HCEC 1CT (cell line): ENCODE measurements at places on chromosomes 2 and 18.

- no peak for DNase-seq
Measured at GRCh38 chr18:76401498-76401897, 93.5 kb downstream of the ZNF516 start.

DNA sequence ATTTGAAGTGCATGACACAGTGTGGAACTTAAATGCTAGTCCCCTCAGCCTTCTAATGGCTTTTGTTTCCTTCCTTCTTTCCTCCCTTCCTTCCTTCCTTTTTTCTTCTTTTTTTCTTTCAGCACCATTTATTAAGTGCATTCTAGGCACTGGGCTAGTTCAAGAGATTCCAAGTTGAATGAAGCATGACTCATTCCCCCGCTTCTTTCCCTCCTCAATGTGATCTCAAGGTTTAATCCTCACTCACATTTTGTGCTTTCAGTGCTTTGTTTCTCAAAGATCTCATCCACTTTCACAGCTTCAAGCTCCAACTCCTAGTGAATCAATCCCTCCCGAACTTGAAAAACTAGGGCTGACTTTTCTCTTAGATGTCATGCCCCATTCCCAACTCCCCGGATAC, 90.1 kb downstream of the LBH start:
- peak; percentile 12 for DNase-seq

DNA sequence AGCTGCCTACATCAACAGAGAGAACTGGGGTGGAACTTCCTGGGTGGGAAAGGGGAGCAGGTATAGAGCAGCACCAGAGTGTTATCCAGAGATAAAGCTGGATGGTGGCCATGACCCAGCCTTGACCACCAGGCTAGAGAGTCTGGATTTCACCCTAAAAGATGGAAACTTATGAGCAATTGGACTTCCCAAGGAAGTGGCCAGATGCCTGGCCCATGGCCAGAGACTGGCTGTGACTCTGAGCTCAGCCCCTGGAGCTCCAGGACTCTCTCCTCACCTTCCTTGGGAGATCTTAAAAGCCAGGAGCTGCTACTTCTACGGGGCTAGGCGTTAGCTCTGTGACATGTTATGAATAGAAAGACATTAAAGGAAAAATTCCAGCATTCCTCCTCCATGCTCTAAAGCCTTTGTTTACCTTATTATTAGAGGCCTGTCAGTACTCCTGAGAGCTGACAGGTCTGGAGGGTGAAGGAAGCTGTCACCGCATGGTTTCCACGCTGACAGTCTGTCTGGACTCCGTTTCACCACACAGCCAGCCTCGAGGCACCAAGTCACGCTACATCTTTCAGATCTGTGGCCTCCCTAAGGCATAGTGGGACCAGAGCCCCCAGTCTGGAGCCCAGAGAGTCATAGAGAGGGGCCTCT, 260.0 kb upstream of the SIX2 start:
- DNase-seq: no peak

GRCh38 chr2:176833671-176834070, 378.9 kb upstream of the HNRNPA3 start:
- no peak for DNase-seq

GRCh38 chr2:50401772-50402653, 629.9 kb downstream of the NRXN1 start:
- DNase-seq: peak; percentile 1

DNA sequence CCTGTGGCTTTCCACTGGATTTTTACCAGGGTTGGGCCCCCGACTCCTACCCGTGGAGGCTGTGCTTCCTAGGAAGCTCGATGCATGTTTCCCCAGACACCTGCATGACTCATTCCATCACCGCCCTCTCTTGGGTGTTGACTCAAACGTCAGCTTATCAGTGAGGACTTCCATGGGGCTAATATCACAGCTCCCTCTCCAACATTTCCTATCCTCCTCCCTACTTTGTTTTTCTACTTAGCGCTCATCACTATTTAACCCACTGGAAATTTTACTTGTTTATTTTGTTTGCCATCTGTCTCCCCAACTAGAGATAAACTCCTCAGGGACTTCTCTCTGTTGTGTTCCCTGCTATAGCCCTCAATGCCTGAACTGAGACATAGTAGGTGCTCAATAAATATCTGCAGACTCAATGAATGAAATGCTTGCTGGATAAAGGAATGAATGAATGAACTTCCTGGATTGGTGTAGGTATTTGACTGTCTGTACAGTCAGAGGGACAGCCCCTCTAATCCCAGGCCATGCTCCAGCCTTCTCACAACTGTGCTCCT, 89.7 kb upstream of the MSH2 start:
- DNase-seq: no peak

DNA sequence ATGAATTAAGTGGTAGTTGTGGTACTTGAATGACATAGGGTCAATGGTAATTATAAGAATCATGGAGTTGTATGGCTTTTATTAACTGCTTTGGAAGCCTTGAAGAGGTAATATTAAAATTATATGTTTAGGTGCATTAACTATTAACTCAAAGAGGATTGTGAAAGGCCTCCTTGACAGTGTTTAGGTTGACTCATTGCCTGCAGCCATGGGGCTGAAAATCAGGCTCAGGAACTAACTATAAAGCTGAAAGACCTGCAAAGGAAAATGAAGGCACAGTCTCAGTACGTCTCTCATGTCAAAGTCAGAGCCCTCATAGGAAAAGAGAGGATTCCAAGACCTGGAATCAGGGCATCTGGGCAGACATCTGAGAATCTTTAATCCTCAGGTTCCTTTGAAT, 31.0 kb downstream of the CACNB4 start:
- DNase-seq: no peak

DNA sequence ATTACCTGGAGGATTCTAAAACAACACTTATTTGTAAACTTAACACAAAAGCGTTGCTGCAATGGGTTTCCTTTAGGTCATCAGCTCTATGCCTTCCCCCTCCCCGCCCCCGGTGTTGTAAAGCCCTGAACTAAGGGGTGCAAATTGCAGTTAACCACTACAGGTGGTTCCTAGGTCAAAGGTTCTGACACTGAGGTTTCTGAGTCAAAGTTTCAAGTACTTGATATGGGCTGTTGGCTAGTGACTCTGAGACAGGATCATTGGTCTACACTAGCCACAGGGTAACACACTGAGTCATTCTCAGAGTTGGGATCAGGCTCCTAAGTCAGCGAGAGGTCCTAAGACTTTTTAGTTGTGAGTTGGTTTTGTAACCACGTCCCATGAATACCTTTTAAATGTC, 15.4 kb downstream of the IL1B start:
- DNase-seq: no peak

DNA sequence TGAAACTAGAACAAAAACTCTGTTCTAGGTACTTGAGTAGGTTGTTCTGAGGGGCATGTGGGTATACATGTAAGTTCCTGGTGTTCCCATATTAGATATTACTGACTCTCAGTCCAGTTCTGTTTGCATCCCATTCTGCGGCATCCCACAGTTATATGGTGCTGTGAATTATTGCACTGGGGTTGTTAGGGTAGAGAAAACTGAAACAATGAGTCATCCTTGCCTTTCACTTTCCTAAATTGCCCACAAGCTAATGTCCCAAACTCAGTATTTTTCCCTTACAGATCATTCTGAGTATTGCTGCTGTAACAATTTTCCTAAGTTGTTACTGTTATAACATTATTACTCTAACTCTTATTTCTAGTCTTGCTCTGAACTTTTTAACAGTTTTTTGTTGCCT, 3.0 kb downstream of the WDR75 start:
- peak; percentile 17 for DNase-seq

DNA sequence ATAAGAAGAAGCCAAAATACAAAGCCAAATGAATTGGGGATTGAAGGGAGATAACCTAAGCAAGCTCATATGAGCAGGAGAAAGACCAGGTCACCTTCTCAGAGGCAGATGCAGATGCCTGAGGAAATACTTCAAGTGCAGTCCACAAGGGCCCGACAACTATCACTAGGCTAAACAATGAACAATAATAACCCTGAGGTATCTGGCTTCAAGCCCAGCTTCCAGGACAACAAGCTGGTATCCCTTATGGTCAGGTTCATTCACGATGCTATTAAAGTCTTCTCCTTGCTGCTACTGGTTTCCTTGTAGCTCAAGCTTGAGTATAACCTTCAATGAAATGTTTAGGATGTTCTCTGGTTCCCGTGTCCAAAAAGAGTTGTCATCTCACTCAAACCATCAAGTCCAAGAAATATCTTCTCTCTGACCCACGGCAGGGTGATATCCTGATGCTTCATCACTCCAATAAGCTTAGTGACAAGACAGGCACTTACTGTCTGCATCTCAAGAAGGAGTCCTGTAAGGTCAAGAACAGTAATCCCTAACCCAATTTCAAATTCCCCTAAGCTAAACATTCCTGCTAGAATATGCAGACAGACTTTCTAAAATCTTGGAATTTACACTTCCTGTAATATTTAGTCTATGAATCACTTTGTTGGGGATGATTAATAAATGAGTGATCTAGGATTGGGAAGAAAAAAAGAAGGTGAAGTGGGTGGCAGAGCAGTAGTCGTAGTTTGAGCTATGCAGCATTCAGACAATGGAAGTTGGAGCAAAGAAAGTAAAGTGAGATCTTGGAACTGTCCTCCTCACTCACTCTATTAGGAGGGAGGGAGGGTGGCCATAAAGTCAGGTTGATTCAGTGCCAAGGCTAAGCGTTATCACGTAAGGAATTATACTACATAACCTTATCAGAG, 33.1 kb downstream of the CHN1 start:
- DNase-seq: peak; percentile 93

GRCh38 chr2:55839182-55839819, 84.3 kb downstream of the EFEMP1 start:
- peak; percentile 32 for DNase-seq

DNA sequence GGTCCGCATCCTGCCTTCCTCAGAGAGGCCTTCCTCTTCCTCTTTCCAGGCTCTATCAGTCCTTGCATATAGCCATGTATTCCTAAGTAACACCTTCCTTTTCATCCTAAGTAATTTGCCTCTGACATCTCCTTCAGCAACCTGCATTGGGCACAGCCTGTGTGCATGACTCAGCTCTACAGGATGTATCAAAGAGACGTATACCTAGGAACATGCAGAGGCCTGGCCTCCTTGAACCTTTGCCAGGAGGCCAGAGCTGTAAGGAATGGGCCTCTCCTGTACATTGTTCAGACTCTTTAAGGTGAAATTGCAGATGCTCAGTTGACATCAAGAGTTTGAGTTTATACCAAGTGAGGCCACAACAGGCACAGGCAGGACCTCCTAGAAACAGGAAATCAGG, 76.0 kb upstream of the CELF4 start:
- DNase-seq: no peak

DNA sequence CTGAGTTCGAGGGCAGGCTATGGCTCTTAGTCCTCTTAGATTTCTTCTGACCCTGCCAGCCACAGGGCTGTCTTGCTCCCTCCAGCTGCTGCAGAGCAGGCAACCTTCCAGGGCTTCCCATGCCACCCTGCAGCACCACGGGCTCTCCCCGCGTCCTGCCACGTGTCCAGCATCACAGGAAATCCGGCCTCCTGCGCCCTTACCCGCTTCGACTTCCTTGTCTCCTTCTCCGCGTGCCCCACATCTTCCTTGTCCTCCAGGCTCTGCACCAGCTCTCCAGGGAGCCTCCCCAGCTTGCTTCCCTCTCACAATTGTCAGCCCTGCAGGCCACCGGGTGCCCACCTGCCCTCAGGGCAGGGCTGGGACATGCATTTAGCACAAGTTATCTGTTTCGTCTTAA, 253.5 kb downstream of the DCDC2C start:
- no peak for DNase-seq

DNA sequence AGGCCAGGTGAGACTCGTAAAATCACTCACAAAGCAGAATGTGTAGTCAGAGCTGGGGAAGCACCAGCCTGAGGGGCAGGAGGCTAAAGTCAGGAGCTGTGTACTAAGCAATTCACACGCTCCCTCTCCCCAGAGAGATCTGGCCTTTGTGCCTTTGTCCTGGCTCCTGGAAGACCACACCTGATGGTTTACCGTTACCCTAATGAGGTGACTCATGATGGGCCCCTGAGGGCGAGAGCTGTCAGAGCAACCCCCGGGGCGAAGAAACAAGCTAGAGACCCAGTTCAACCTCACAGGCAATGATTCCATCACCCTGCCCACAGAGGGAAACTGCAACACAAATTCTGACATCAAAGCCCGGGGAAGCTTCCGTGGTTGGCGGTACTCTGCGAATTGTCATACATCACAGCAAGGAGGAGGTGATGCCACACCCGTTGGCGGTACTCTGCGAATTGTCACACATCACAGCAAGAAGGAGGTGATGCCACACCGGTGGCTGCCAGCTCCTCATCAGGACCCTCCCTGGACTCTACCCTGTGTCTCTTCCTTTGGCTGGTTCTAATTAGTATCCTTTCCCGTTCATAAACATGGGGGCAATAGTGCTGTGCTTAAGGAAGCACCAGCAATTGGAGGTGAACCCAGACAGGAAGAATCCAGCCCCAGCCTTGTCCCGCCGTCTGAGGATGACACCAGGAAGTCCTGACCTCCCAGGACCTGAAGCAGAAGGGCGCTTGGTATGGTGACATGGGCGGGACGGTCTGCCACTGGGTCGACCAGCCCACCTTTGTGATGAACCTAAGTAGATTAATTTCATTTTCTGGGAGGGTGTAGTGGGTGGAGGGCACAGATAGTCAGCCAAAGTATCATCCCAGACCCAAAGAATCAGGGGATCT, 30.5 kb downstream of the B3GNT7 start:
- DNase-seq: no peak

- DNase-seq: peak; percentile 83
Measured at GRCh38 chr18:39414009-39414700, 1848.6 kb upstream of the CELF4 start.

GRCh38 chr2:200288670-200289429, 17.6 kb upstream of the SPATS2L start:
- DNase-seq: peak; percentile 74

DNA sequence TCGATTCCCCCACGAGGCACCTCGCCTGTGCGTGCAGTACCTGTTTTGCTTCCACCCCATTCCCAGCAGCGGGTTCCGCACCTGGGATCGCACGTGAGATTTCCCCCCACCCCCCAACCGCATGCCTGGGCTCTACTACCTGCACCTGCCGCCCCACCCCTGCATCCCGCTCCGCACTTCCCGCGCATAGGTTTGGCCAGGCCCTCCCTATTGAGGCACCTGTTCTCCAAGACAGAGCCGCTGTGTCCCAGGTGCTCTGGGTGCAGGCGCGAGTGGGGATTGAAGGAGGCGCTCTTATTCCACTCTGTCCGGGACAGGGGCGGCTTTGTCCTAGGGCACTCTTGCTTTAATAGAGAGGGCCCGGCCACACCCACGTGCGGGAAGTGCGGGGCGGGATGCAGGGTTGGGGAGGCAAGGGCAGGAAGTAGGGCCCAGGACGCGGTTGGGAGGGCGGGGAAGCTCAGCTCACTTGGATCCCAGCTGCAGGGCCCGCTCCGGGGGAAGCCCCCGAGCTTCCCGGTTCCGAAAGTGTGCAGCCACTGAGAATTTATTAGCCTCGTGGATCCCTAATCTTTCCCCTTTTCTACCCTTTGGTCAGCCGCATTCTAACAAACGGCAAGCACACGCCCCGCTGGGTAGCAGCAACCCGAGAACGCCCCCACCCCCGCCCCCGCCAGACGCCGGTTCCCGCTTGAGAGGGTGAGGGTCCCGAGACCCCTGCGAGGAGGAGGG, 670 bp upstream of the MOCOS start:
- peak; percentile 3 for DNase-seq

GRCh38 chr2:54634564-54635511, 88.6 kb upstream of the EML6 start:
- peak; percentile 5 for DNase-seq

- no peak for DNase-seq
Measured at GRCh38 chr2:142515493-142515892, 362.0 kb upstream of the KYNU start.

GRCh38 chr2:218187296-218188015, 20.7 kb upstream of the CXCR1 start:
- no peak for DNase-seq
